ENCODE measurements at places on chromosomes 12 and 14.

GRCh38 chr14:96902004-96902403 lies 104.8 kb downstream of the VRK1 start:
- no peak for DNase-seq

GRCh38 chr12:95723693-95724384 lies 66.7 kb downstream of the NTN4 start:
- no peak for DNase-seq

DNA sequence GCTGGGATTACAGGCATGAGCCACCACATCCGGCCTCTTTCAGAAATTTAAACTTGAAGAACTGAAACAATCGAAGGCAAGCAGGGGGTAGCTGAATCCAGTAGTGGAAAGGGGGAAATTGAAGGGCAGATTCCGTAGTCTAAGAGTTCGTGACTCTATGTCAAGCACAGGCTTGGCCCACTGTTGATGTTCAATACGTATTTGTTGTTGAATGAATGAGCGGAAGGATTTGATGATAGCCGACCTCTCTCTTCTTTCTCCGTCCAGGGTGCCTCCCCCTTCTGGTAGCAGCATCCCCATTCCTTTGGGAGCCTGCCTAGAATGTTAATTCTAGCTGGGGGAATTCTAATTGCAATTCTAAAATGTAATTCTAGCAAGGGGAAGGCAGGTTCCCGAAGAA lies 59.8 kb upstream of the MED13L start:
- DNase-seq = no peak

- DNase-seq = no peak
These were observed 8.1 kb downstream of the SHMT2 start for GRCh38 chr12:57237596-57237931.

GRCh38 chr14:71361874-71362273 lies 454.6 kb downstream of the PCNX1 start:
- no peak for DNase-seq

DNA sequence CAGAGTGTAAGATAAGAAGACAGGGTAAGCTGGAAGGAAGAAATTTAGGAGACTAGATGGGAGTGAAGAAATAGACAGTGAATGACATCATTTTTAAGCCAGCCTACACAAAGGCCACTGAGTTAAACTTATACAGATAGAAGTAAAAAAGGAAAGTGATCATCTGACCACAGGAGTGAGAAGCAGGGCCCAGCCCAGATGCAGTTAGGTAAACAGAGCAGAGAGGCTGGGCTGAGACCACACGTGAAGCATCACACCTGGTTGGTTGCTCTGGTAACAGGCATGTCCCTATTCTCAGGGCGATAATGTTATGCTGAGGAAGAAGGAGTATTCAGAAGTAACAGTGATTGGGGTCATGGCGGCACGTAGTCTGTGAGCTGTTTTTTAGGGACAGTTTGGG lies 1079.4 kb downstream of the AACS start:
- DNase-seq = no peak

DNA sequence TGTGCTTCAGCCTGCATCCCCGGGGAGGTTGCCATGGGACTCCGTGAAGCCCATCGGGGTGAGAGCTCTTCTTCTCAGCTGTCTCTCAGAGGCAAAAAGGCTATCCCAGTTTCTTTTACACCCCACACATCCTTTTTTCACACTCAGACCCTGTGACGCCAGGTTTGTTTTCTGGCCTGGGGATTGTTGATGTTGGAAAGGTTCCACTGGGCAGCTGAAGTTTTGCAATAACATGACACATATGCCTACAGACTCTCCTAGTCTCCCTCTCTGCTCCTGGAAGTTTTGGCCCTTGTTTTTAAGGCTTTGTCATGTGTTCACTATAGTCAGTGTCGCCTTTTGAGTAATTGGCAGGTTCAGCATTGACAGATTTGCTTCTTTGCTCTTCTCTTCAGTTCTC lies 118.6 kb downstream of the SMOC1 start:
- no peak for DNase-seq
